ENCODE measurements at places on chromosomes 3 and 15.

GRCh38 chr15:67781907-67782690 is 43.2 kb upstream of the SKOR1 start:
- no peak for DNase-seq

DNA sequence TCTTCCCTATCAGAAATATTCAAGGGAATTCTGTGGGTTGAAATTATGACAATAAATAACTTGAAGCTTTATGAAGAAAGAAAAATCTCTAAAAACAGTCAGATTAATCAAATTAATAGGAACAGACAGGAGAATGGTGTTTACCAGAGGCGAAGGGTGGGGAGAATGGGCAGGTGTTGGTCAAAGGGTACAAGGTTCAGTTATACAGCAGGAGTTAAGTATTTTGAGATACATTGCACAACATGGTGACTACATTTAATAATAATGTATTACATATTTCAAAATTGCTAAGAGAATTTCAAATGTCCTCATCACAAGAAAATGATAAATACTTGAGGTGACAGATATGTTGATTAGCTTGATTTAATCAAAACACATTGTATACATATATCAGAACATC is 18.6 kb downstream of the SPCS1 start:
- no peak for DNase-seq

DNA sequence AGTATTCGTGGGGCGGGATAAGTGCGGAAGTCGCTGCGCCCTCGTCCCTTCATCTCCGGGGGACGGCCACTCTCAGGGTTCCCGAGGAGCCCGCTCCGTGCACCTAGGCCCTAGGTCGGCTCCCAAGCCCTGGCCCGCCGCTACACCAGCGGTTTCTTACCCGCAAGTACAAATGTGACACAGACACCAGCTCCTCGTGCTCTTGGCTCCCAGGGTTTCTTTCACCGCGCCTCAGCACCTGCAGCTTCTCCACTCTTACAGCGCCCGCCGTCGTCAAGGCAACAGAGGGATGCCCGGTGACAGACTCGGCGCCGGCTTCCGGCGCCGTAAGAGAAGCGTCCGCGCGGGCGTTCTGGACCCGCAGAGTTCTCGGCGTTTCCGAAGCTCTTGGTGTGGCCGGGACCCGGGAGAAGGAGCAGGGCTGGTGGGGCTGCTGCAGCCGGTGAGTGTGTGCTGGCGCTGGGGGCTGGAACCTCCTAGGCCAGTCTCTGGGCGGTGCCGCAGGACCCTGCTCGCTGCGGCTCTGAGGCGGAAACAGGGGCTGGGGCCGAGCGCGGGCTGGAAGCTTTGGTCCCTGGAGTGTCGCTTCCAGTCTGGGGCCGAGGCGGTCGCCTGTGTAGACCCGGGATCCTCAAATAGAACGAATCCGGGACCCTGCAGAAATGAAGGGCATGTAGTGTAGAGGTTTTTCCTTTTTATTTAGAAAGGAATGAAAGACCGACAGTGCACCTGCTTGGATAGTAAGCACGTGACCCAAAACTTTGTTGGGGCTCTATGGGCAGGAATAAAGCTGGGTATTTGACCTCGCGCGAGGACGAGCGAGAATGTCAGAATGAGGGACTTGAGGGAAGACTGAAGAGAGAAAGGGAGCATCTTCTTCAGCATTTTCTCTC is 155.4 kb upstream of the GOLGA6L4 start:
- DNase-seq = peak; percentile 13

- DNase-seq = no peak
These were observed 22.0 kb upstream of the CYP11A1 start for GRCh38 chr15:74389241-74390048.

- DNase-seq = no peak
These were observed 4.5 kb downstream of the MESP2 start for GRCh38 chr15:89780601-89781000.

- DNase-seq = no peak
These were observed 7.0 kb upstream of the HMCES start for GRCh38 chr3:129271674-129272073.

- DNase-seq = no peak
These were observed 113.4 kb downstream of the OXNAD1 start for GRCh38 chr3:16378415-16378814.

- no peak for DNase-seq
These were observed 308.5 kb downstream of the ROBO2 start for GRCh38 chr3:77348244-77348855.

- no peak for DNase-seq
These were observed 57.1 kb upstream of the GATA2 start for GRCh38 chr3:128550113-128550440.

DNA sequence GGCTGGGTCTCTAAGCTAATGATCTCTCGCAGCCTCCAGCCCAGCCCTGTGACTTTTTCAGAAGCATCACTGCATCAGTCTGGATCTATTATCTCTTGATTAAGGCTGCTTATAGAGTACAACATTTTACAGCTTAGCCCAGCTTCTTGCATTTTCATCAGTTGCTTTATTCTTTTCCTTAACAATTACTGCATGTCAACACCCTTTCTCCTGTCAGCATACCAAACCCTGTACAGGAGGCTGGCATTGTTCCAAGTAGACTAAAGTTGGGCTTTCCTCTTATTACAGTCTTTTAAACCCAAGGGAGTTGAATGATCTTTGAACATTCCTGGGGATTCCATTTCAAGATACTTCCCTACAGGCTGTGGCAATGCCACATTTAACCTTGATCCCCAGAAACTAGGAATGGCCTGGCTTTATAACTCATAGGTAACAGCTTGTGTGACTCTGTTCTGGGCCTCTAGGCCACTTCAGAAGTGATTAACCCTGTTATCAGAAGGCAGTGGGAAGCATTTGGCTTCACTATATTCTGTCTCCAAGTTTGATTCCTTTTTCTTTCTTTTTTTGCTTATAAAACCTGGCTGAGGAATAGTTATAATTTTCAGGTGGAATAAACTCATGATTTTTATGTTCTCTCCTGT is 182.9 kb downstream of the KCNMB2 start:
- no peak for DNase-seq

- no peak for DNase-seq
These were observed 167.6 kb downstream of the ECT2 start for GRCh38 chr3:172918165-172918564.

DNA sequence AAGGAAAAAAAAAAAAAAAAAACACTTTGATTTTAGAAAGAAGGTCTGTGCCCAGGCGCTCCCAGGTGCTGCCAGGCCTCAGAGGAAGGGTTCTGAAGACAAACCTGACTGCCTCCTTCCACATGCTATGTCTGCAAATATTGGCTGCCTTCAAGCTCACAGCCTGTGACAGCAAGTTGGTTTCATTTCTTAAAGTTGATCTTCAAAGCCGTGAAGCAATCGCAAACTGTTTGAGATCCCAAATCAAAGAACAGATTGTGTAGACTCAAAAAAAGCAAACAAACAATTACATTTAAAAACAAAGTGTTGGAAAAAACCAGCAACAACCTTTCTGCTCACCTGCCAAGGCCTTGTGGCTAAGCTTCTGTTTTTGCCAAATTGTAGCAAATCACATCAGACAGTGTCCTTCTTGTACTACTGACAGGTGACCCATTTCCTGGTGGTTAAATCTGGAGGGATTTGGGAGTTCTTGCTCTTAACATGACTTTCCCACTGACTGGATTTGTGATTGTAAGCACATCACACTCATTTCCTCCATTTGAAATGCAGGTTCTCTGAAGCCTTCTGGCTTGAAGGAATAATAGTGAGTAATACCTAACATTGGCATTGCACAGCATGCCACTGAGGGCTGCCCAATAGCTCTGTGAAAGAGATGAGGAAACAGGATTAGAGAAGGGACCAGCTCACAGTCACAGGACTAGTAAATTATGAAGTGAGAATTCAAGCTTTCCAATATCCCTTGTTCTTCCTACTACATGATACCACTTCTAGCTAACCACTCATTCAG is 502.4 kb downstream of the LPP start:
- DNase-seq = no peak

GRCh38 chr3:161274691-161275298 is 53.7 kb downstream of the NMD3 start:
- peak; percentile 17 for DNase-seq
